Substantia nigra (tissue), 51 donors: ENCODE measurements at places on chromosomes 11 and 22.

- DNase-seq: no peak
Observed at GRCh38 chr22:27008454-27008853, 351.1 kb downstream of the MIAT start.

DNA sequence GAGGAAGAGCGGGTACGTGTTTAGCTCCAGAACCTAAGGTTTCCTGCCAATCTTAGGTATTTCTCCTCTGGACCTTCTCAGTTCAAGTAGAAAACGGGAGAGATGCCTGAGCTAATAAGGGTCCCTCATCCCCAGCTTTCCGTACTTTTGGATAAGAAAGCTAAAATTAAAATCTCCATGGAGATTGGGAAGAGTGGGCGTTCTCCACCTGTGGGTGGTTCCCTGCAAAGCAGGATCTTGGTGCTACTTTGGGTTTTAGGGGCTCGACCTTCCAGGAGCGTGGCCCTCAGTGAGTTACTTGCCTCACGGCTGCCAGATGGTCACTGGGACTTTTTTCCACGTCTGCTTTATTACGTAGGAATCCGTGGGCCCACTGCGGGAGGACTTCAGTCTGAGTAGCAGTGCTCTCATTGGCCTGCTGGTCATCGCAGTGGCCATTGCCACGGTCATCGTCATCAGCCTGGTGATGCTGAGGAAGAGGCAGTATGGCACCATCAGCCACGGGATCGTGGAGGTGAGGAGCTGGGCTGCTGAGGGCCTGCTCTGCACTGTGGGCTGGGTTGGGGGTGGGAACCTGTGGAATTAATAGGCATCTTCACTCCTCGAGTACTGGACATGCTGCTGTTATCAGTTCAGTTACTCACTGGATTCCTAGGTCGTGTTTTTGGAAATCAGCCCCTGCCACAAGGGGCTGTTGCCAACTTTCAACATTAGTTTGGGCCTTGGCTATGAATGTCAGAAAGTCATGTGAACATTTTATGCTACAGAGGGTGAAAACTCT lies 17.8 kb upstream of the ST14 start:
- no peak for DNase-seq

- DNase-seq: no peak
Observed at GRCh38 chr11:77842441-77843121, 21.6 kb downstream of the AAMDC start.

GRCh38 chr11:128716661-128717210 lies 22.9 kb downstream of the FLI1 start:
- no peak for DNase-seq

DNA sequence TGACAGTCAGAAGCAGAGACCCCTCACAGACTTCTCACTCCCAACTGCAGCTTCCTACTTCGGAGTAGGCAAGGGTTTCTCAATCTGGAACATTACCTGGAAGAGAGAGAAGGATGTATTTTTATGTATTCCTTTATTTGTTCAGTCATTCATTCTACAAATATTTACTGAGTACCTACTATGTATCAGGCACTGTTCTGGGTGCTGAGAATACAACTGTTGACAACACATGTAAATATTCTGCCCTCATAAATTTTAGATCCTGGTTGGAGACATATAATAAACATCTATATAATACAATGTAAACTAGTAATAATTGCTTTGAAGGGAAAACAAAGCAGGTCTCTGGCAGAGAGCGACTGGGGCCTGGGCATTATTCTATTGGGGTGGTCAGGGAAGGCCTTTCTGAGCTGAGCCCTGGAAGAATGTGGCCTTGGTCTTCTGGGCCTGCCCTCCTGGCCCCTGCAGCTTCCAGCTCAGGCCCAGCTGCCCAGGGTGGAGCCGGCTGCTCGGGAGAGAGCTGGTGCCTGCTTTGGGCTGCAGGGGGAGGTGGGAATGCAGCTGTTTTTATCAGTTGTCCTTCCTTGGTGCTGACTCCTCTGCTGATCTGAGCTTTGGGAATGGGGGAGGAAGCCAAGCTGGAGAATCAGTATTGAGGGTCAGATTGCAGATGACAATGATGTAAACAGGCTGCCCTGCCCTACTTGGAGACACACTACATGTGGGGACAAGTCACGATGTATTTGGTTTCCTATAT lies 46.8 kb downstream of the PKNOX2 start:
- DNase-seq: no peak

- DNase-seq: no peak
Observed at GRCh38 chr11:109973486-109973885, 119.7 kb upstream of the ZC3H12C start.

GRCh38 chr11:114321621-114322257 lies 25.5 kb downstream of the NNMT start:
- DNase-seq: no peak

DNA sequence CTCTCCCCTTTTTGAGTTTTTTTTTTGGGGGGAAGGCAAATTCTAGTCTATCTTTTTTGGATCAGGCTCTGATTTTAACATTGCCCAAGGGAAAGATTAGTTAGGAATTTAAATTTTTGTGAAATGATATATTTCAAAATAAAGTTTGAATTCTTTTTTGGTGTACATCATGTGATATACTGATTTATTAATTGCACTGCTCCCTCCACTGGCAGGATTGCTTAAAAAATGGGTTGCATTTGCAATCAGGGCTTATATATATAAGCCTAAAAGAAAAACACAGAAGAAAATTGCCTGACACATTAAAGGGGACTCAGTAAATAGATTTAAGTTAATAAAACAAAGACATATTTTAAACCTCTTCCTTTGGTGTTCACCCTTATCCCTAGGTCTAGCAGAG lies 1.2 kb downstream of the DYNC2H1 start:
- no peak for DNase-seq

- DNase-seq: no peak
Observed at GRCh38 chr22:25232301-25232700, 12.9 kb downstream of the CRYBB2 start.

- no peak for DNase-seq
Observed at GRCh38 chr11:120512739-120513435, 1.3 kb downstream of the GRIK4 start.

DNA sequence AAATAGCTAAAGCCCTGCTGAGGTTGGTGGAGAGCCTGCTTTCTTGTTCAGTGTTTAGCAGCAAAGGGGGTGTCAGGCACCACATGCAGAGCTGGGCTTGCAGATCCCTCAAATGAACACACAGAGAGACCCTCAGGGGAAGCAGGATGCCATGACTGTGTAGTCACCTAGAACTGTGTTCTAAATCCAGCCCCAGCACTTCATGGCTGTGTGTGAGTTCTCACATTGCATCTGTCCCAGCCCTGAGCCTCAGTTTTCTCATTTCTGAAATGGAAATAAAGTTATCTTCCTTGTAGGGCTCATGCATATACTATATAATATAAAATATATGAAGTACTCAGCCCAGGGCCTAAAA lies 47.1 kb downstream of the CWC15 start:
- DNase-seq: no peak

DNA sequence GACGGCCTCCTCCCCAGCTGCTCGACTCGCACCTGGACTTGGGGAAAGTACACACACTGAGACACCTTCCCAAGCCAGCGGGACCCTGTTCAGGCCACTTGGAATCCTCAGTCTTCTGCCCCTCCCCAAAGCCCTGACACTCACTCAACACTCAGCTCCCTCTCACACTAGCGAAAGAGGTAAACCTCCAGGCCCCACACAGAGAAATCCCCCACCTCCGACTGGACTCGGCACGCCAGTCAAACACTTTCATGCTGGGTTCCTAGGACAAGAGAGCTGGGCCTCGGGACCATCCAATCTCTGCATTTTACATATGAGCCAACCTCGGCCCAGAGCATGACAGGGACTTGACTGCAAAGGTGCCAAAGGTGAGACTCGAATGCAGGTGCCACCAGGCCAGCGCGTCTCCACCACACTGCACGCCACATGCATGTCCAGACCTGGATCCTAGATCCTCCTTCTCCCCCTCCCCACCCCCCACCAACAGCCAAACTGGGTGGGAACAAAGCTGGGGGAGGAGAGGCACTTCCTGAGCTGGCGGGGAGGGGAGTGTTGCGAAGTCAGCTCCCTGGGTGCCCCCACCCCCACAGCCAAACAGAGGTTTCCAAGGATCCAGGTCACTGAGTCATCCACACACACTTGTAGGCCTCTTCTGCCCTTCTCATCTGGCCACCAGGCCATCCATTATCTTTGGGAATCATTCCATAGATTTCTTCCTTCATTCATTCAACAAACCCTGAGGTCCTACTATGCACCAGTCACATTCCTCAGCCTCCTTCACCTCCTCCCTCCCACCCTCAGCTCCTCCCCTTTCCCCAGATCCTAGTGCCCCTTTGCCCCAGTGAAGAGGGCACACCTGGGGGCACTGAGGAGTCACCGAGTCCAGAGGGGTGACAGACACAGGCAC lies 10.7 kb upstream of the CD5 start:
- DNase-seq: no peak
